Osteocyte (in vitro differentiated cells): ENCODE measurements at places on chromosomes 7 and 10. TPM values are rescaled to one million over a fixed set of nuclear protein-coding genes. Genes with fewer than 3 reads are reported as not detected.

HMX3 gene
- not detected in 2 replicates for total RNA-seq

YKT6 gene
- total RNA-seq: 89.5 and 106 TPM in 2 replicates

AUTS2 gene
- 65.3 and 80.6 TPM in 2 replicates for total RNA-seq

ANKRD61 gene
- not detected in 2 replicates for total RNA-seq

GIMAP8 gene
- not detected in 2 replicates for total RNA-seq

SLC18A3 gene
- total RNA-seq: 0.32 and 0.34 TPM in 2 replicates

GAD2 gene
- not detected in 2 replicates for total RNA-seq

INMT gene
- 1.5 and 2.0 TPM in 2 replicates for total RNA-seq

OR13A1 gene
- not detected in 2 replicates for total RNA-seq

FOXI2 gene
- not detected in 2 replicates for total RNA-seq

DNA sequence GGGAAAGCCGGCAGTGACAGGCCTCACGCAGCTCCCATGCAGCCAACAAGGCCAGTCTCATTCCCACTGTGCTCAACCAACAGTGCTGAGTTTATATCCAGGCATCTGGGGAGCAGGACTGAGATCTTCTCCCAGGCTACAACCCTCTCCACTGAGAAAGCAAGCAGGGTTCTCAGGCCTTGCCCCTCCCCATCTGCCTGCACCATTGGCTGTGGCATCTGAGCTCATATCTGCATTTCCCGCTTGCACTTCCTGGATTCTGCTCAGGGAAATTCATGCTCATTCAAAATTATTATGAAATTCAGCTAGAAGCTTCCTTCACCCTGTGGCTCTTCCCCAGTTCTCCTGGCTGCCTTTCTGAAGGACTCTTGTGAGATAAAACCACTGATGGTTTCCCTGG lies 1029.0 kb downstream of the GRM8 start:
- DNase-seq: no peak

DNA sequence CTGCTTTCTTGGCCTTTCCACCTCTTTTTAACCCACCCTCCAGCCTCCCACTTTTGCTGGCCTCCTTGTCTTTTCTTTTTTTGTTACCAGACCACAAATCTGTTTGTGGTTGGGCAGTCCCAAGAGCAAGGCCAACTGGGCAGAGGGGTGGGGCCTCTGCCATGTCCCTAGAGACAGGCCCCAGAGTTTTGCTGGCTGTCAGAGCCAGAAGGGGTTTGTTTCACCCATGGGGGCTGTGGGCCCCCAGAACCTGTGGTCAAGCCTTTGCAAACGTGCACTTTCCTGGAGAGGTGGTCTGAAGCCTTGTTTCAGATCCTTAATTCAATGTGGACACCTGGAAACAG lies 10.3 kb downstream of the ZMIZ1 start:
- DNase-seq: no peak

DNA sequence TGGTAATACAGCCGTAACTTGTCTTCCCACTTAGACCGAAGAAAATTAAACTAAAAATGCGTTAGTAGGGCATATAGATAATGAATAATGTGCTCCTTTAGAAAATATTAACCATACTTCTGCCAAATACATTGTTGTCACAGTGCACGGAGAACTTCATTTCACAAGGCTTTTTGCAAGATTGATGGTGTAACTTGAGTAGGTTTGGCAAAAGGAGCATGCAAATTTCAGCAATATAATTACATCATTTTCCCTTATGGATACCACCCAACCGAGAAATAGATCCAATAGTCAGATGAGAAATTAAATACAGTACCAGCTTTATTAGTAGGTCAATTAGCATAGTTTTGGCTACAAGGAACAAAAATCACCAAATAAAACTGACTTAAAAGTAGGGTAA lies 792.6 kb upstream of the C7orf33 start:
- no peak for DNase-seq

DNA sequence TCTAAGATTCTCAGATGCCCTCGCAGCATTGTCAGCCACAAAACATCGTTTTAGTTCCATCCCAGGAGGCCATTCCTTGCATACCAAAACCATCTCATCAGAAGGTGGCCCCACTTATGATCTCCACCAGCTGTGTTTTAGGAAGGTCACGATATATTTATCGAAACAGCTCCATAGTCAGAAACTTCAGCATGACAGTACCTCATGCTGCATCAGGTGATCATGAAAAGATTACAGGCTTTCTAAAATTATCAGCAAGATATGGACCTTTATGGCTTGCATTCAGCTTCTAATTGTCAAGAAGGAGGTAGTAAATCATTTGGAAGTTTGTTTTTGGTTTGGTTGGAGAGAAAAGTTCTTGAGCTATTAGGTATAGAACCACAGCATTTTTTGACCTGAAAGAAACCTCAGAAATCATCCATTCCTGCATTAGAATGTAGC lies 20.0 kb downstream of the JAZF1 start:
- DNase-seq: no peak

DNA sequence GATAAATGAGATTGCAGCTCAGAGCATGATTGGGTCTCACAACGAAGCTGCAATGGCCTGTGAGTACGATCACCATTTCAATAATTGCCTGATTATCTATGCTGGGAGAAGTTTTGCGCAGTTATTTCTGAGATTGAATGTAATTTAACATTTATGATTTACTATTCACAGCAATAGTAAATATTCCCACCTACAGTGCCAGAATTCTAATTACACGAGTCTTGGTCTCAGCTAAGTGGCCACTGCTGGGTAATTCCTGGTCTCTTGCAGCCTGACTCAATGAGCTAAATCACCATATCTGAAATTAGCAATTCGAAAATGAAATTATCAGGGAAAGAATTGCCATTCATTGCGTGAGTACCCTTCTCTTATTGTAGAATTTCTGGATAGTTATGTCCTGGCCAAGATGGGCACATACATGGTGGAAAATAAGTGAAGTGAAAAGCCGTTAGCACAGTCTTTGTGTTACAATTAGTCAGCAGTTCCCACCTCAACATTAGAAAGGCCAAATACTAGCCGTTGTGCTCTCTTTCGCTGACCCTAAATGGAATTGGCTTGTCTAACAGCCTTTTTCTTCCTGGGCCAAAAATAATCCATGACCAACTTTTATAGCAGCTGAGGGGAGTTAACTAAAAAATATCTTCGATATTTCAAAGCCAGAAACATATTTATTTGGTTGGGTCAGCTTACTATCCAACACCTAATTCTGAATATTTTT lies 681.0 kb upstream of the C7orf33 start:
- DNase-seq: no peak

GRCh38 chr7:150937848-150938561 lies 40.1 kb downstream of the KCNH2 start:
- no peak for DNase-seq

DNA sequence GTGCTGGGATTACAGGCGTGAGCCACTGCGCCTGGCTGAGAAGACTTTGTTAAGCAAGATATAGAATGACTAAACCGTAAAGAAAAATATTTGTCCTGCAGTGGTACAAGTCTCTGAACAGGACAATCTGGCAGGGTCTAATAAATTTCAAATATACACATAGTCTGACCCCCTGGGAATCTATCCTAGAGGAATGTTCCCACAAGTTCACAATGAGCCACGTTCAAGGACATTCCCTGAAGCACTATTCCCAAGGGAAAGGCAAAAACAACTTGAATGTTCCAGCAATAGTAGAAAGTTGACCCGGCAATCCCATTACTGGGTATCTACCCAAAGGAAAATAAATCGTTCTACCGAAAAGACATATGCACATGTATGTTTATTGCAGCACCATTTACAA lies 82.0 kb downstream of the HIP1 start:
- no peak for DNase-seq

DNA sequence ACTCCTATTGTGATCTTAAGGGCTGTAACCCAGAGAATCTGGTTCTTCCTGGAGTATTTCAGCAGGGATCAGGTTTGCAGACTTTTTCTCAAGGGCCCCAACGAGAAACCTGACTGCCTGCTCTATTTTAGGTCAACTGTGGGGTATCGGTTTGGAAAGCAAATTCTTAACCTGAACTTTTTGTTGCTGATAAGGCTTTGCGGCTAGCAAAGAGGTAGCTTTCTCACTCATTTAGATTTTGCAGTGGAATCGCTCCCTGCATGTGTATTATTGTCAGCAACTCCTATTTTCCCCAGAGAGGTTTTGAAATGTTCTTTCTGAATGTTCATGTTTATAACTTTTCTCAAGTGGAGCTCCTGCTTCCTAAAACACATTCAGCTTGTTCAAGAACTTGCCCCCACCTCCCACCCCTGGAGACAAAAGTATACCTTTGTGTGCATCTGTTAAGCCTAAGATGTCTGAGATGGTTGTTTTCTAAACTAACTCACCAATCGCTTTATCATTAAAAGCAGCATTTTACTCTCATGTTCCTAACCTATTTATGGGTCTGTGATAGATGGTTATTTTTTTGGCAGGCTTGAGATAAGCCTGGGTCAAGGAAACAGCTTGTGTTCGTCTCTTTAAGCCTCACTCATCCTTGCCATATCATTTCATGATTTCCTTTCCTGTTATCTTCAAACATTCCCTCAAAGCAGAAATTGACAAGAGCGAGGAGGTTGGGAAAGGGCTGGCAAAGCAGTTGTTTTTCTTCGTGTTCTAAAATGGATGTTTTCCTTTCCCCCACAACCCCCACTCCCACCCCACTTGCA lies 129.8 kb downstream of the BAMBI start:
- DNase-seq: no peak

DNA sequence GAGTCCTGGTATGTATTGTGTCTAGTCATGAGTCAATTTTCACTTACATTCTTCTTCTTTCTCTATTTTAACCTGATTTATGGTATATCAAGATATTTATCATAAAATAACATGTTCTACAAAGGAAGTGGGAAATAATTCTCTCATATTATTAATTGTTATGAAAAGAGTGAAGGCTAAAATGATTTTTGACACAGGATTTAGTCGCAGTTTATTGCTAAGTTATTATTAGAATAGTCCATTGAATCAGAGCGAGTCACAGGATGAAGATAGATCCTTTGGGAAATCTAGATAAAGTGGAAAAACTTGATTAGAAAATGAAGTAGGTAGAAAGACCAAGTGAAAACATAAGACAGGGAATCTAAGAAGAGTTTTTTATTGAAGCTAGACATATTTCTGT lies 184.3 kb upstream of the DGKB start:
- no peak for DNase-seq

GRCh38 chr7:13259930-13260329 lies 572.5 kb downstream of the ARL4A start:
- DNase-seq: no peak

DNA sequence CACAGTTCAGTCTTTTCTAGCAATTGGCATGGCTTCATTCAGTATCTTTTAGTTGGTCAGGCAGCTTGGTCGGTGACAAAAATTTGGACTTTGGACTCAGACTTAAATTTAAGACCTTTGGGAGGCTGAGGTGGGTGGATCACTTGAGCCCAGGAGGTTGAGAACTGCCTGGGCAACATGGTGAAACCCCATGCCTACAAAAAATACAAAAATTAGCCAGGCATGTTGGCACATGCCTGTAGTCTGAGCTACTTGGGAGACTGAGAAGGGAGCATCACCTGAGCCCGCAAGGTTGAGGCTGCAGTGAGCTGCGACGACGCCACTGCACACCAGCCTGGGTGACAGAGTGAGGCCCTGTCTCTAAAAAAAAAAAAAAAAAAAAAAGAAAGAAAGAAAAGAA lies 19.5 kb upstream of the ITPRID1 start:
- DNase-seq: no peak

DNA sequence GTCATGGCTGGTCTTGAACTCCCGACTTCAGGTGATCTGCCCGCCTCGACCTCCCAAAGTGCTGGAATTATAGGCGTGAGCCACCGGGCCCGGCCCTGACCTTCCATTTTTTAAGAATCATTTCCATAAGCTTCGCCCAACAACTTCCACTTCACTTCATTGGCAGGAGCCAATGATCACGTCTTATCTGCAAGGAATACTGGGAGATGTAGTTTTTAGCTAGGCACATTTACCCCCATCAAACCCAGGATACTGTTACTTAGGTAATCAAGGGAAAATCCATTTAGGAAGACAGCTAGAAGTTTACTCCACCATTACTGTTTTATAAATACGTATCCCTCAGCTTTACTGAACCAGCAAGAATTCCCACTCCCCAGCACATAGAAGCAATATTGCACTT lies 3.4 kb upstream of the CDK13 start:
- DNase-seq: no peak

- no peak for DNase-seq
Measured at GRCh38 chr10:14602807-14603533, 171.7 kb downstream of the FAM107B start.

- peak; percentile 63 for DNase-seq
Measured at GRCh38 chr7:151921451-151921850, 34.8 kb upstream of the GALNTL5 start.

DNA sequence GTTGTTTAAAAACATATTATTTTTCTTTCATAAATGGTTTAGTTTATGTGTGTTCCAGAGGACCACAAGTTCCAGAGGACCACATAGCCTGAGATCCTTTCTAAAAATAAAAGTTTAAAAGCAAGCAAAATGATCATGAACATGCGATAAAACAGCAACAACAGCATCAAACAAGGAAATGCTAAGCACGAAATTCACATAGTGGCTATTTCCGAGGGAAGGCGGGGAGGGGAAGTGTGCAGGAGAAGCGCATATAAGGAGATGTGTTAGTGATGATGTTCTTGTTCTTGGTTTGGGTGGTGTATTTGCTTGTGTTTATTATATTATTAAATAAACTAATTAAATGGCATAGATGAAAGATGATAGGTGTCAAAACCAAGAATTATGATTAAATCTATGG lies 1.2 kb downstream of the TBATA start:
- no peak for DNase-seq

- DNase-seq: no peak
Measured at GRCh38 chr7:17101207-17101696, 197.2 kb upstream of the AHR start.

DNA sequence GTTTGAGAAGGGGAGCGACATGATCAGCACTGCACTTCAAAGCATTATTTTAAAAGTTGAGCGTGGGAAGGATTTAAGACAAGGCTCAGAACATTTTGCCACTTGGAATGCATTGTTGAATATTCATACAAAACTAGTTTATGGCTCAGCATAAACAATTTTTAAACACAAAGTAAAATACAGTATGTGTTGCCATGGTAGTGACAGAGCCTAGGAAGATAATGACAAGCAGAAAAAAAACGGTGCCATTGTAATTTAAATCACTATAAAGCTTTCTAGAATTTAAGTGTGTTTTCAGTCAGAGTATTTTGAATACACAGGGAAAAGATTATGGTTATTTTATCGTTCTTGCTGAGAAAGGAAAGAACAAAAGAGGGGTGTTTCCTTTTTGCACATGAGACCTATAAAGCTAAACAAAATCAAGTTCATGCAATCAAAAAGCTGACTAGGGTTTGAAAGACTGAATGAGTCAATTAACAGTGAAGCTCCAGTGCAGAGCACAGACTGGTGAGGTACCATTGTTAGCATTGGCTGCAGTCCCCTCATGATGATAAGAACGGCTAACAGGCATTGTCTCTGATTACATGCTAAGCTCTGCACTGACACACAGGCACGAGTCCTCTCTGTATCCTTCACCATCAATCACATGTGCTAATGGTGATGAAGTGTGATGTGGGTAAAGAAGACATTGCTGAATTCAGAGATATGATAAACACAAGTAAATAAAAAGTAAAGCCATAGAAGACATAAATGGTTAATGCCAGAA lies 181.9 kb upstream of the VSTM2A start:
- no peak for DNase-seq

- no peak for DNase-seq
Measured at GRCh38 chr7:64686493-64687184, 20.7 kb downstream of the ZNF107 start.

- no peak for DNase-seq
Measured at GRCh38 chr10:131211559-131211958, 100.0 kb downstream of the TCERG1L start.
